Stimulated activated CD4-positive, alpha-beta T cell treated with anti-CD3 and anti-CD28 coated beads, Interleukin-15, amount 100 ng/mL, for 1 hour (primary cell): ENCODE measurements at places on chromosomes 7 and 10.

DNA sequence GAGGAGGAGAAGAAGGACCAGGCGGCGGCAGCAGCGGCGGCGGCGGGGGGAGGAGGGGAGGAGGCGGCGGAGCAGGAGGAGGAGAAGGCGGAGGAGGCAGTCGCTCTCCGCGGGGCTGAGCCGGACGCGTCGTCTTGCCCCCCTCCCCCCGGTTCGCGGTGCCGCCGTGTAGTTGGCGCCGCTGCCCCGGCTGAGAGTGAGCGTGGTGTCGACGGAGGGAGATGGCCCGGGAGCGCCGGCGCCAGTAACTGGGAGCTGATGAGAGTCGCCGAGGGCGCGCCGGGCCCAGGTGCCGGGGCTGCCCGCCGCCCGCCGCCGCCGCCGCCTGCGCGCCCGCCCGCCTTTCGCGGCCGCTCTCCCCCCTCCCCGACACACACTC lies 257 bp downstream of the WAC start:
- DNase-seq: no peak

DNA sequence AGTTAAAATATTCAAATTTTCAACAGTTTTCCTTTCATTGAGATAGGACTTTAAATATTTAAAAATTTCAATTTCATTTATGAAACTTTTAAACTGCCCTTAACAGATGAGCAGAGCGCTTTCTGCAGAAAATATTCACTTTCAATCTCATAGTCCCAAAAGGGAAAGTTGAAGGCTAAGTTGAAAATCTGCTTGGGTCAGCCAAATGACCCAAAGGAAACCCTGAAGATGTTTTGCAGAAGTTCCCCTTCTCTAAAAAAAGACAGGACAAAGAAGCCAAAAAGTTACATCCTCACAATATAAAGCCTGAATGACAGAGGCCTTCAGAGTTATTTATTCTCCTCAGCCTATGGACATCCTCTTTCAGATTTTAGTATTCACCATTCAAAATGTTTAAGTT lies 17.6 kb upstream of the SCIN start:
- DNase-seq: no peak

GRCh38 chr7:48454750-48455192 lies 283.5 kb downstream of the ABCA13 start:
- no peak for DNase-seq

DNA sequence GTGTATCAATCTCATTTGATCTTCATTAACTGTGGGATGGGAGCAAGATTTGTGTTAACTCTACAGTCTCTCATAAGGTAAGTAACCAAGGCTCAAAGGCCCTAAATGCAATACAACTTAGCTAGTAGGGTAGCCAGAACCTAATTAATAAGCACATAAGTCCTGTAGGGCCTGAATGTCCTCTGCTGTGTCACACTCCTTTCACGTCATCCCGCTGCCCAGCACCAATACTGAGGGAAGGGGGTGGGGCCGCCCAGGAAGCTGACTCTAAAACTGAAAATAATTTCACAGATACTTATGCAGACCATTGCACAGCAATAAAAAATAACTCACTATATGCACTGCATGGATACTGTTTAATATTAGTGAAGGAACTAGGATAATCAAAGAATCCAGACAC lies 13.7 kb downstream of the CCDC6 start:
- no peak for DNase-seq

GRCh38 chr7:94810496-94810895 lies 96.9 kb upstream of the PPP1R9A start:
- no peak for DNase-seq

GRCh38 chr7:44486693-44487092 lies 3.8 kb downstream of the NUDCD3 start:
- DNase-seq: no peak

DNA sequence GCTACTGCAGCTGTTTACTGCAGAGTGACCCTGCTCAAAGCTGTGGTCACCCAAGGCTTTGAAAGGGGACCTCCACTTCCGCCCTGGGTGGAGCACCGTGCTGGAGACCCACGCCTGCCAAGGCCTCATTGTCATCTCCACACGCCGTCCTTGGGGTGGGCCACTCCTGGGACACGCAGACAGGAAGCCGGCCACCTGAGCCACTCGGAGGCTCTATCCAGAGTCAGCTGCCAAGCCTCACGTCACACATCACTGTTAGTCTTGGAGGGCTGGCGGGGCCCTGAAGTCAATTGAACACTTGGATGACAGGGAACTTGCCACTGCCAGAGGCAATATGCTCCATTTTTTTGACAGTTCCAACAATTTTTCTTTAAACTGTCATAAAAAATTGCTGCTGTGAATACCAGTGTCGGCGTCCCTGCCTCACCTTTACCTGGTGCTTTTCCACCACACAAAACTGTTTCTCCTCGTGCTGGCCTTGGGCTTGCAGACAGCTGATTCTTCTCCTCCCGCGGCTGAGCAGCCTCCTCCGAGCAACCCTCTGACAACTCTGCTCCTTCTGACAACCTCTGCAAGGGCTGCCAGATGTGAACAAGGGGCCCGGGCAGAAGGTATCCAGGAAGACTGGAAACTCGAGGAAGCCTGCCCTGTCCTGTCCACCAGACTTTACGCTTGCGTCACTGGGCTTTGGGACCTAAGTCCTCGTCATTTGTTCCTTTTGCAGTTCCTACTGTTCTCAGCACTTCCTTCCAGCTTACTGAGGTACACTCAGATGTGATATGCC lies 81.9 kb downstream of the EGFR start:
- DNase-seq: no peak

DNA sequence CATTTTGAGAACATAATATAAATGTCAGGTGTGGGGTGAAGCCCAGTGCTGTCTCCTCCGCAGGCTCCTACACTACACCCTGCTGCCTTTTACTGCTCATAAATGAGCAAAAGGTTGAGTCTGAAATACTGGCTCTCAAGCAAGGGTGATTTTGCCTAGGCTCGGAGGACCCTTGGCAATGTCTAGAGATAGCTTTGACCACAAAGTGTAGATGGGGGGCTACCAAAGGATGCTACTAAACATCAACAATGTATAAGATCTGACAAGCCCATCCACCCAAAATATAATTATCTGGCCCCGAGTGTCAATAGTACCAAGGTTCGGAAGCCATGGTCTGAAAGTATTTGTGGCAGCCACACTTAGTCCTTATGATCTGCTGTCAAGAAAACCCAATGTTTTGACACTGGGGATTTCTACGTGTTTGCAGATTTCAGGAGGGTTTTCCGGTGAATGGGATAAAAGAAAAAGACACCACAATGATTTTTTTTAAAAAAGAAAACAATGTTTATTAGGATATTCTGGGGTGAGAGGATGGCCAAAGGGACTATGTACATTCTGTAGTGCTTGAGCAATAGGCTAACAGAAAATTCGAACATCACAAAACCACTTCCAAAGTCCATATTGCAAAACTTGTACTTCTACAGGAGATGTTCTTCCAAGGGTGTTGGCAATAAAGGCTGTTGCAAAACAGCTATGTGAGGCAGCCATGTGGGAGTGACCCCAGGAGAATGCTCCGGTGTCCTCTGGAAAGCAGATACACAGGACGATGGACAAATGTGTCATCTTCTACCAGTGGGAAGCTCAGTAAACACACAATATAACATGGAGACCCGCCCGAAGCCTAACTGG lies 216.3 kb downstream of the GFRA1 start:
- DNase-seq: no peak

DNA sequence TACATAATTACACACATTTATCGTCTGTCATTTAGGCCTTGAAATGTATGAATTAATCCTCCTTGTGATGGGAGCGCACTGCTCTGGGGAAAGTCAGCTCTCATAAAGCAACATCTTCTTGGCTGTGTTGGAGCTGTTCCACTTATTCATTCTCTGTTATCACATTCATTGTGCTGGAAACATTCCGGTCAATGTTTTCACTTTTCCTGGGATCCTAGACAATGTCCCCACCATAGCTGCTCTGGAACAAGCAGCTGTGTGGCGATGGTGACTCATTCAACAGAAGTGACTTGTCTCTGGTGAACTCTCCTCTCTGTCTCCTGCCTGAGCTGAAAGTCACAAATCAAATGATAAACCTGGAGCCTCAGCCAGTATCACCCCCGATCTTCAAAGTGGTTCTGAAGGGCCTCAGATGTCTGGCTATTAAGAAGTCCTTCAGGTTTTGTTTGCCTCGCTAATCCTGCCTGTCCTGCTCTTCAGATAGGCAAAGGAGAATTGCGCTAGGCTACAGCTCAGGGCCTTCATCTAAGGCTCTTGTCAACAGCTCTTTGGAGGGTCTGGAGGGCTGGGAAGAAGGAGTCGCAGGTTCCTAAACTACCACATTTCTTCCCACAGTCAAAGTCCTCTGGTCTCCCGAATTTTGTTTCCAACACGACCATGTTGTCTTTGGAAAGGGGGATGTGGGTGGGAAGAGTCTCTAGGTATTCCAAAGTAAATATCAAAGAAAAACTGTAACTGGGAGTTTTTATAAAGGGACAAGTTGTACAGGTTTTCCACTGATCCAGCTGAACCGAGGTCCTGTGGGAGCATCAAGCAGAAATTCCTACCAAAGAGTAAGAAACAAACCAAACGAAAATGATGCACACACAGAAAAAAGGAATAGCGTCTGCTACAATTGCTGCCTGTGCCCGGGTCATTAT lies 29.3 kb downstream of the KLF6 start:
- DNase-seq: no peak

- DNase-seq: no peak
Observed at GRCh38 chr7:110839866-110840265, 251.1 kb upstream of the LRRN3 start.

- no peak for DNase-seq
Observed at GRCh38 chr7:21898265-21898930, 47.3 kb downstream of the CDCA7L start.

- DNase-seq: no peak
Observed at GRCh38 chr10:34292194-34292565, 522.9 kb downstream of the PARD3 start.

- DNase-seq: no peak
Observed at GRCh38 chr10:80608706-80609105, 71.0 kb downstream of the SH2D4B start.

GRCh38 chr10:130748409-130749057 lies 563.0 kb downstream of the TCERG1L start:
- no peak for DNase-seq

DNA sequence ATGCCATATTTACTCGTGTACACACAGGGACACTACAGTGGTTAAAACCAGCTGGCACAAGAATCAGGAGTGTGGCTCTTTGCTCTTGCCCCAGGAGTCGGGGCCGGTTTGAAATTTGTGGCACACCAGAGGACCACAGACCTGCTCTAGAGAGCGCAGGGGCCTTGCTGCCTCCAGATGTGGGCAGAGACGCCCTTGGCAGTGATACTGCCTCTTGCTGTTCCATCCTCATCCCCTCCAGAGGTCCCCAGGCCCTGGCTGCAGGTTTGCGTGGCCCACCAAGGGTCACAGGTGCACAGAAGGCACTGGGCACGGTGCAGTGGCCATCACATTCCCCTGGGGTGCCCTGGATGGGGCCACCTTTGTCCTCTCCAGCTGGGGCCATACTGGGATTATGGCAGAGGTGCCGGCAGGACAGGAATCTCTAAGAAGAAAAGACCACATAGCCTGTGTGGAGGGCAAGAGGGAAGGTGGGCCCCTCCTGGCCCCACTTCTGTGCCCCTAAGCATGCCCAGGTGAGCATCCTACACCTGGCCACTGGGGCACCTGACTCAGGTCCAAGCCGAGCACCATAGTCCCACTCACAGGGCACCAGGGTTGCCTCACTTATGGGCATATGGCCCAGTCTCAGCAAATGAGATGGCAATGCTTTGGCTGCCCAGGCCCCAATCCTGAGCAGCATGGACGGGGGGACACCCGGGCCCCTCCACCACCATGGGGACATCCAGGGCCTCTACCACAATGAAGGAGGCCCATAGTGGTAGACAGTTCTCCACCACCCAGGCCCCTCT lies 45.6 kb downstream of the FOXL3 start:
- no peak for DNase-seq

DNA sequence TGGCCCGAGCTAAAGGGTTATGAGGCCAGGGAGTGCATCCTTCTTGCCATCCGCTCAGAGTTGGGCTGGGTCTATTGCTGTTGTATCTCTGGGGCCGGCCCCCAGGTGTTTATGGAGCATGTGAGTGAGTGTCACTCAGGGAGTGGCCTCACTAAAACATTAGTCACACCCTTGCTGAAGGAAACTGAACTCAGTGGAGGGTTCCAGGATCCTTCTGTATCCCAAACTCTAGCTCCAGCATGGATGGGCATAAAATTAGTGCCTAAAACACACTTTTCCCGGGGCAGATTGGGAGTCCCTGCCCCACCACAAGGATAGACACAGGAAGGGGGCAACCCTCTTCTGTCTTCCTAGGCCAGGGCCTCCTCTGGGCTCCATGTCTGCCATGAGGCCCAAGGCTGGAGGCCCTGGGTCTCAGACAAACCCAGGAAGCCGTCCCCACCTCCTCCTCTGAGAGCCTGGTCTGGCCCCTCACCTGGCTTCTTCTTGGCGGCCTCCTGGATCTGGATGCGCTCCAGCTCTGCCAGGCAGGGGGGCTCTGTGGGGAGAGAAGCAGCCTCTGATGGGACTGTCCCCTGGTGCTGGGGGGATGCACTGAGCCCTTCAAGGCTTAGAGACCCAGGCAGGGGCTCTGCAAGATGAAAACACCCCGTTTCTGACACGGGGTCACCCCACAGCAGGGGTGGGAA lies 24.5 kb downstream of the SPOCK2 start:
- DNase-seq: no peak

GRCh38 chr10:132369636-132370185 lies 27.3 kb upstream of the PWWP2B start:
- DNase-seq: no peak

- no peak for DNase-seq
Observed at GRCh38 chr7:75819711-75820110, 6.1 kb upstream of the CCL24 start.

- no peak for DNase-seq
Observed at GRCh38 chr10:108422286-108422685, 1257.8 kb upstream of the SORCS1 start.

DNA sequence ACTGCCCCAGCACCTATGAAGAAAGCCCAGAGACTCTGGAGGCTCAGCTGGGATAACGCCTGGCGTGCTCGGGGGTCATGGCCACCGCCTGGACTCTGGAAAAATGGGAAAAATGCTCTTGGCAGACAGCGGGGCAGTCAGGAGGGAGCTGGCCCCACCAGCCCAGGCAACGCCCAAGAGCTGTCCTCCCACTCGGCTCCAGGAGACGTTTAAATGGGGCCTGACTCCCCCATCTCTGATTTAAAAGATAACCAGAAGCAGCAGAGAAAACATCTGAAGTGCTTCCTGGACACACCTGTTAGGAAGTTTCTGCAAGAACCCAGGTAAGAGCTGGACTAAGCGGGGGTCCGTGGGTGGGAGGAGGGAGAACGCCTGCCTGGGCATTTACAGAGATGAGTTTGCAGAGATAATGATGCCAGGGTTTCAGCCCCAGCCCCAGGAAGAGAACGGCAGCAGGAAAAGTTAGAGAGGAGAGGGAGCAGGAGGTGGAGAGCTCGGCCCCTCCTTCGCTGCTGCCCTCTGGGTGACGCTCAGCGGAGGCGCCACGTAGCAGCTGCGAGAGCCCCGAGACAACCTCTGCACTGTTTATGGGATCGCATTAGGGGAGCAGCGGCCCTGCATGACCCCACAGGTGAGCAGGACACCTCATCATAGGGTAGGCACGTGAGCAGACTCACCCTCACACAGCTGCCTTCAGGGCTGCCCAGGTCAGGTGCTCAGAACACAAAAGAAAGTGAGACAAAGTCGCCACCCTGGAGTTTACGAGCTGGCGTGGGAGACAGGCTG lies 83.5 kb upstream of the INSIG1 start:
- DNase-seq: no peak

- DNase-seq: no peak
Observed at GRCh38 chr10:8272794-8273425, 218.4 kb downstream of the GATA3 start.
